Ecto neural progenitor cell (in vitro differentiated cells): ENCODE measurements at places on chromosomes 1 and 21.

DNA sequence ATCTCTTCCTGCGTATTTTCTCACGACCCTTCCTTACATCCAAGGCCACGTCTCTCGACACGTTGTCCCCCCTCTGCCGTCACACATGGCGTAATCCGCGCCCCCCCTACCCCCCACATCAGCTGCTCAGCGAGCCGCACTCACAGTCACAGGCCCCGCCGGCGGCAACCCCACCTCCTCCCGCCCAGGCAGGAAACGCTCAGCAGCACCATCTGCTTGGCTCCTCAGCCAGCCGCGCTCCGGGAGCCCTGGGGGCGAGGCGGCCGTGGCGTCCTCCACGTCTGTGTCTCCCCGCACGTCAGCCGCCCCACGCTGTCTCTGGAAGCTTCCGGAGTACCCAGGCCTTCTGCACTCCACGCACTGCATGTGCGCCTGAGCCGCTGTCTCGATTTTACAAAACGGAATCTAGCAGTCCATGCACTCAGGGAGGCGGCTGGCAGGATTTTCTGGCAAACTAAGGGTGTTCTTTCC, 64.6 kb downstream of the SIK1 start:
- no peak for DNase-seq

GRCh38 chr1:154837034-154837671, 32.9 kb downstream of the KCNN3 start:
- no peak for DNase-seq

DNA sequence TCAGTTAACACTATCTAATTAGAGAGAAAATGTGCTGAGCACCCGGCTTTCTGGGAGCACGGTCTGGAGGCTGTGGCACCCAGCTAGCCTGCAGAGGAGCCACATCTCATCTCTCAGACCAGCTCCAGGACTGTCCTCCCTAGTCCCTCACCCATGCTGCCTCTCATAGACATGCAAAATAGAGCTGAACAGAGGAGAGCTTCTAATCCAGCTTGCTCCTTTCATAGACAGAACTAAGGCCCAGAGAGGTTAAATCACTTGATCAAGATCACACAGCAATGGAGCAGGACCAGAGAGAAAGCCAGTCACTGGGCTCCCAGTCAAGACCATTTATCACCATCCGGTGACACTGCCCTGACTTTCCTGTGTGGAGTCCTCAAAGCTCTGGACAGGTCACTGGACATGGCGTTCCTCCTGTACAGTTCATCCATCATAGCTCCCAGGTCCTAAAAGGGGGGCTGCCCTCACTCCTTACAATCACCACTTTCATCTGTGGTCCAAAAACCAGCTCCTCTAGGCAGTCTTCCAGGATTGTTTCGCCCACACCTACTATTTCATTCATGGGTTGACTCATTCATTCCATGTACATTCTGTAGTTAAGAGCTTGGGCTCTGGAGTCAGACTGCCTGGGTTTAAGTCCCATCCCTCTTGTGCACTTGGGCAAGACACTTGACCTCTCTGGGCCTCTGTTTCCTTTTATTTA, 8.8 kb upstream of the CAMK2N1 start:
- DNase-seq: no peak

DNA sequence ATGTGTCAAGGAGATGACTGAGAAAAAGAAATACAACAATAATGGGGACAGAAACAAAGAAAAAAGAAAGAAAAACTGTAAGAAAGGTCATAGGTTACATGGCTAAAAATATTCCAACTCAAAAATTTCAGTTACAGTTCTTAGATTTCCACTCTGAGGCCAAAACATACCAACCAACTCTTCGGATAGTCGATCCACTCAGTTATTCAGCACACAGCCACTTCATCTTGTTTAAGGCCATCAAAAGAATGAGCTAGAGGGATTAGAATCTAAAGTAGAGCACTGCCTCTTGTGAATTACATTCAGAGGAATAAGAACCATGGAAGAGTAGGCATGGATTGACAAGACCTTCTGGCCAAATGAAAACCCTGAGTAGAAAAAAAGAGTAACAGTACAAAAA, 277.0 kb downstream of the MRPL39 start:
- no peak for DNase-seq

- DNase-seq: no peak
These were observed 202.6 kb downstream of the GRIK1 start for GRCh38 chr21:29737186-29737585.

GRCh38 chr1:10529091-10529490, 54.3 kb downstream of the PEX14 start:
- DNase-seq: no peak

DNA sequence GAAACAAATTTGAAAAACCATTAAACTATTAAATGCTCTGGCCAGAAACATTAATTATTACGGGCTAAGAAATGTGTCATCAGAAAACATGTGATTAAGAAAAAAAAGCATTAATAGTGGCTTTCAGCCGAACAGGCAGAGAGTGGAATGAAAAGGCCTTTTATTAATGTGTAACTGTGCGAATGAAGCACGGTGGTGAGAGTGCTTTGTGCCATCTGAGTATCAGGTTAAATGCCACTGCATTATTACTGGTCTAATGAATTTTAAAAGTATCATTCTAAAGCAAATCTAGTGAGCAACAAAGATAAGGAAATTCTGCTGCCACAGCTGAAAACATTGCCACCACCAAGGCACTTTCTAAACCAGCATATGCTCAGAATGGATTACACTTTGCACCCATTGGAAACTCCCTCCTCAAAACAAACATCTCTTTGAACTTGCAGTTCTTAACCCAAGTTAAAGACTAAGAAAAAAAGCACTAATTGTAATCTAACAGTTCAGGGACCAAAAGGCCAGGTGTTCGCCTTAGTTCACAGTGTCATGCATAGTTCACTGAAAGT, 30.0 kb upstream of the SSX2IP start:
- DNase-seq: no peak

DNA sequence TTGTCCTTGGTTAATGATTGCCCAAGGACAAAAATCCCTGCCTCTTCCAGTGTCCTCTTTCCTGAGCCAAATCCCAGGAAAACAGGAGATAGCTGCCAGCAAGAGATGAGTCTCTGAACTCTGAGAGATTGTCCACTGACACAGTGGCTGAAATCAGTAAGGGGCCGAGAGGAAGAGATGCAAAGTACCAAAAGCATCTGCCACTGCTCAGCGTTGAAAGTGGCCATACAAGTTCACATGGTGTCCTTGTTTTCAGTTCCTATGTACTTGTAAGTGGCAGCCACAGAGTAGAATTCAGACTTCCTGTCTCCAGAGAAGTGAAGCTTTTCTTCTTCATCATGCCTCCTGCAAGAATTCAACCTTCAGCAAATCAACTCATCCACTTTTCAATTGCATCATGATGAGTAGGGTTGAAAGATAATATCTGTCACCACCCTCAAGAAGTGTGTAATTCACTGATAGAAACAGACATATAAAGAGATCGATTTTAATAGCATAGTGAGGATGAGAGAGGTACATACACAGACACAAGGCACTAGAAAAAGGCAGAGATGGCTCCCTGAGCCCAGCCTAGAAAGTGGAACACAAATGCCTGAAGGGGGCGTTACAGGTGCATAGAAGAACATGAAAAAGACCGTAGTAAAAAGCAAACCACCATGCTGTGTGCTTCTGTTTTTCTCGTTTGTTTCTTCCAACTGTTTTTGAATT, 185.8 kb downstream of the MRPL39 start:
- no peak for DNase-seq

GRCh38 chr1:7108251-7108650, 323.0 kb downstream of the CAMTA1 start:
- no peak for DNase-seq

DNA sequence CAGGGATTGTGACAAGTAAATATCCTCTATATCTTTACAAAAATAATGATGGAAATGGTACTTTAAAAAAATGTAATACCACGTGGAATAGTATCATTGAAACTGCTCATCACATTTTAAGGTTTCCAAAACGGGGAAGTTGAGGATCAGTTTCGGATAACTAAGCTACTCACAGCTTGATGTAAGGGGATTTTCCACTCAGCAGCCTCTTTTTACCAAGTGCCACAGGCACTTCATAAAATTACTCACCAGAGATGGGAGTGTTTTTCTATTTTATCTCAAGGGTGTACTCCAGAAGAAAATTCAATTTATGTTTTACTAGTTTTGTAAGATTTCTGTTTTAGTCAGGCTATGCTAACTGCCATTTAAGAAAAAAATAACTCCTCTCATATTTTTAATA, 91.7 kb downstream of the TPR start:
- no peak for DNase-seq

DNA sequence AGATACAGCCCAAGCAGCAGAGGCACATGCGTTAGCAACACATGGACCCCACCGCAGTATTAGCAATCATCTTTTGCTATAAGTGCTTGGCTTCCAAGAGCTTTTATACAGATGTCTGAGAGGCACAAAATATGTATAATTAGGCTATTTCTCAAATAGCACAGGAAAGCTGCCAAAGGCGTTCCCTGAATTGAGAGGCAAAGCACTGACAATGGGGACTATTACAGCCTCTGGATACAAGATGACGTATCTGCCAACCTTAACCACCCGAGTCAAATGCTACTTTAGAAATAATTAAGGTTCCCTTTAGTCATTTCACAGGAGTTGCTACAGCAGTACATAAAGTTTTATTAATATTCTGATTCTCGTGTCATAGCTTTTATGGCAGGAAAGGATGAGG, 6.4 kb downstream of the STMN1 start:
- no peak for DNase-seq

DNA sequence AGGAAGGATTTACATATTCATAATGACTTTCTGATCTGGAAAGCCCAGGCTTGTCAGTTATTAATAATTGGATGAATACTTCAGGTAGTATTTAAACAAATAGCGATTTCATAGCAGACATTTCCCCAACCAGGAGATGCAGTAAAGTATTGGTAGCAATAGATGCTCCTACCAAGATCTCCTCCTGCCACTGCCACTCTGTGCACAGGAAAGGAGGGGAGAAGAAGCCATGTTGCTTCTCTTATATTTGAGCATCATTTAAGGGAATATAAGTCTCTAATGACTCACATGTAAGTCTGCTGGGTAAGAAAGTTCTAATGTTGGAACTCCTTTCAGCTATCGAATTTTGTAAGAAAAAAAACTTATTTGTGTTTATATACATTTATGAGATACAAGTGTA, 420 bp upstream of the IFI16 start:
- DNase-seq: no peak

DNA sequence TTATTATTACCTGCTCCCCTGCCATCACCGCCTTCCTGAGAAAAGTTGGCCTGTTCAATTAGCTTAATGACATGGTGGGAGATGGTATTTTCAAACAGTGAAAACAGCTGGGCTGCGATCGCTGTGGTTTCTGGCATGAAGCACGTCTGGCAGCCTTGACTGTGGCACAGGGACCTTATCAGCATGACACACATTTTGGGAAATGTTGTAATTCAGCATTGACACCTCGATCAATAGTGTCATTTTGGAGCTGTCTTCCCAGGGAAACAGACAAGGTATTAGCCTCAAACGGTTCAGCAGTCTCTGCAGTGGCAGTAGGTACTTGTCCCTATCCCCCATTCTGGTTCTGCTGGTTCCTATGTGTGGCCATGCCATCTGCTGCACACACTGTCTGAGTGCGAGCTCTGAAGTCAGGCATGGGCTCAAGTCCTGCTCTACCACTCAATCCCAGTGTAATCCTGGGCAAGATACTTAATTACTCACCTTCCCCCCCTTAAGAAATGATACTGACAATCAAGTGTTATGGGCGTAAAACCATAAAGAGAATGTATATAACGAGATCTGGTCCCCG, 154.5 kb upstream of the KCND3 start:
- DNase-seq: no peak

- DNase-seq: no peak
These were observed 166.4 kb downstream of the TRABD2B start for GRCh38 chr1:47830641-47831333.

- DNase-seq: no peak
These were observed 50.4 kb upstream of the CXADR start for GRCh38 chr21:17462276-17462981.

DNA sequence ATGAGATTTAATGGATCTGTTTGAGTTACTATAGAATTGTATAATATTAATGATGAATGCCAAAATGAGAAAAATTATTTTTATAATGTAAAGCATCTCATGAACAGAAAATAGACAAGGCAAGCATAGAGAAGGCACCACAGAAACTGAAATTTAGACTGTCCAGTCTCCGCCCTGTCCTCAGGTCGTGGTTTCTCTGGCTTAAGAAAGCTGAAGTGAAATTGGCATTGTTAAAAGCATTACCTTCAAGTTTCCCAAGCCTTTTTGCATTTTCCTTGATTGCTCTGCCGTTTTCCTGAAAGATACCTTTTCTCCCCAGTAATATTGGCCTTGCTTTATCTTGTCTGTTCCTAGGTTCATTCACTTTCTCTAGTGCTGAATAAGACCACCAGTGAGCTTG, 58.0 kb downstream of the VPS13D start:
- no peak for DNase-seq

GRCh38 chr1:113136476-113136875, 63.5 kb downstream of the LRIG2 start:
- DNase-seq: no peak

- no peak for DNase-seq
These were observed 166.6 kb downstream of the ZBTB18 start for GRCh38 chr1:244217711-244218110.

DNA sequence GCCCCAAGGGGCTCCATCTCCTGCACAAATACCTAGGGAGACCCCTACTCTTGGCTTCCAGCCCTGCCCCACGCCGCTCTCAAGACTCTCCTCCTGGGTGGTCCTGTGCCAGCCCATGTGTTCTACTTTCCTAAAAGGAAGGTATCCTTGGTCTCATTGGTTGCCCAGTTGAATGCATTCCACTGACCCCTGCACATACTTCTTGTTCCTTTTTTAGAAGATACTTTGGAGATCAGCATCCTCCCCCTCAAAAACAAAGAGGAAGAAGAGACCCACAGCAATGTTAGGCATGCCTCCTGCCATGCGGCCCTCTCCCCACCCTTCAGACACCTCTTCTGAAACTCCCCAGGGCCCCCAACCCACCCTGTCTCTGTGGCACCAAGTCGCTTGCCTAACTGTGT, 4.1 kb downstream of the SLAMF9 start:
- DNase-seq: no peak

DNA sequence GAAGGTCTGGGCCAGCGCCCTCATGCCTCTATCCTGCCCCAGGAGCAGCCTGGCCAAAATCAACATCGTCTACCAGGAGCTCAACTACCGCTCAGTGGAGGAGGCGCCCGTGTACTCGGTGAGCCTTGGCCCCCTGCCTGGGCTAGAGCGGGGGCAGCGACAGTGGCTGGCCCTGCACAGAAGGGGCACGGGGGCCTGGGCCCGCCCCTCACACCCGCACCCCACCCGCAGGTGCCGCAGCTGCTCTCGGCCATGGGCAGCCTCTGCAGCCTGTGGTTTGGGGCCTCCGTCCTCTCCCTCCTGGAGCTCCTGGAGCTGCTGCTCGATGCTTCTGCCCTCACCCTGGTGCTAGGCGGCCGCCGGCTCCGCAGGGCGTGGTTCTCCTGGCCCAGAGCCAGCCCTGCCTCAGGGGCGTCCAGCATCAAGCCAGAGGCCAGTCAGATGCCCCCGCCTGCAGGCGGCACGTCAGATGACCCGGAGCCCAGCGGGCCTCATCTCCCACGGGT, 10.8 kb downstream of the SCNN1D start:
- no peak for DNase-seq

DNA sequence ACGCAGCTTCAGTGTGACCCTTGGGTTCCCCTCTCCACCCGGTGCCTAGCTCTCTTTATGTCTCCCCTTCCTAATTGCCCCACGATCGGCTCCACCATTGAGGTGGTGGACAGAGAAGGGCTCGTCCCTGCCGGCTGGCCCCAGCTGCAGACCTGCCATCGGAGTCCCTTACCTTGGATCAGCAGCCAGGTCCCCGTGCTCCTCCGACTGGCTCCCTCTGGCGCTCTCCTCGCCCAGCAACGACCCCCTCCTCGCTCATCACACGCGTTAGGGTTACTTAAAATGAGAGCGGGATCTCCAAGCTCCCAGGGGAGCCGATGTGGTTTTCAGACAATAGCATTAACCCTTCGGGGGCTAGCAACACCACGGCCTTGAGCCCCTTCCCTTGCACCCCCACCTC, 8.1 kb upstream of the ETV3L start:
- DNase-seq: peak; percentile 41
